ENCODE measurements at places on chromosomes 7 and 10.

GRCh38 chr10:132685101-132685891, 100.7 kb downstream of the NKX6-2 start:
- DNase-seq = no peak

DNA sequence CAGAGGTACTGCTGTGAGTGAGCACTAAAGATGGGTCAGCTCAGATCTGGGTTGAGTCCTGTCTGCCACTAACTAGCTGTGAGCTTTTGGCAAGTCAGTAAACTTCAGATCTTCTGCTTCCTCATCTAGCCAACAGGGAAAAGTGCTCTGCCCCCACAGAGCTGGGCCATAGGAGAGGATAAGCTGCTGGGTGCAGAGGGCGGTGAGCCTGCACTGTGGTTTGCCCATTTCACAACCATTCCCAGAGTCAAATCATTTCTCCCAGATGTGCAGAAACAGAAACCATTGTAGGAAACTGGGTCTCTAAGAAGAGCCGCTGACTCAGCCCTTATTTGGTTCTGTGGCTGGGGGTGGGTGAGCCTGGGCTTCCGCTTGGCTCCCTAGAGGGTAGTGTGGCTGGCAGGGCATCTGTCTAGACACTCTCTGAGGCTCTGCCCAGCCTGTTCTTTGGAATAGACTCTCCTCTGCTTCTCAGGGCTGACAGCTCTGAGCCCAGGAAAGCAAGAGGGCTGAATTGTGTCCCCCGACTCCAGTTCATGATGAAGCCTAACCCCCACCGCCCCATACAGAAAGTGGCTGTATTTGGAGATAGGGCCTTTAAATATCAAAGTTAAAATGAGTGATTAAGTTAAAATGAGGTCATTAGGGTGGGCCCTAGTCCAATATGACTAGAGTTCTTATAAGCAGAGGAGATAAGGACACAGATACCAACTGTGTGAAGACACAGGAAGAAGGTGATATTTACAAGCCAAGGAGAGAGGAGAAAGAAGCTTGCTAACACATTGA, 29.5 kb upstream of the ARHGAP22 start:
- peak; percentile 89 for DNase-seq

- no peak for DNase-seq
These were observed 28.9 kb upstream of the DDC start for GRCh38 chr7:50594136-50594535.

- no peak for DNase-seq
These were observed 33.1 kb downstream of the ASB13 start for GRCh38 chr10:5633166-5633749.

GRCh38 chr7:2521952-2522591, 2.5 kb downstream of the LFNG start:
- no peak for DNase-seq

DNA sequence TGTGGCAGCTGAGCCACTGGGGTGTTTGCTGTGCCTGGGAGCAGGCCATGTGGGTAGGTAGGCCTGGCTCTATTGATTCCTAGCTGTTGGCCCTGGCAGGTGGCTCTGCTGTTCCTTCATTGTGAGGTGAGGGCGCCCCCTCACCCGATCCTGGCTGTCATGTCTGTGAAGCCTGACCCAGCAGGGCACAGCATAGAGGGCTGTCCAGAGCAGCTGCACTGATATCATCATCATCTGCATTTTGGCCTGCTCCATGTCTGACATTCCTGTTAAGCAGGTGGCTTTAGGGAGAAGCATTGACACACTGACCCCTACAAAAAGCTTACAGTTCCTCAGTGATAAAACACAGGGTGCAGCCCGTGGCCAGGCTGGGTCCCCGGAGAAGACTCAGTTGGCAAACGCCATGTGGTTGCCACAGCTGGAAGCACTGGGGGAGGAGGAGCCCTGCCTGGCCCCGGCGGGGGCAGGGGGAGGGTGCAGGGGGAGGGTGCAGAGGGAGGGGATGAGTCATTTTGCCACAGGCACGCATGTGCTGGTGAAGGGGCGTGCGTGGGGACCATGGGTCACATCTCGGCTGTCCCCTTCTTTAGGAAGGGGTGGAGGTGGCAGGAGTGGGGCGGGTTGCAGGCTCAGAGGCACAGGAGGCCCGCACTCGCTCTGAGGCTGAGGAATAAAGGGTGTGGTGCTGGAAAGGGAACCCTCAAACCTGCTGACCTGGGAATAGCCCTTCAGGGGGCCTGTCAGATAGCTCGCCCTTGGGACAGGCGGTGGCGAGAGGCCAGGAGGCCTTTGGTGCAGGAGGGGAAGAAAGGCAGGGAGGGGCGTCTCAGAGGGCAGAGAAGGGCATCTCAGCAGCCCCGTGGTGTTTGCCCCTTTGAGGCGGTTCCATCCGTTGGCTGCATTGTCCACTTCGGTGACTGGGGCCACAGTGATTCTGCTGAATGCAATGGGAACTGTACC, 31.6 kb downstream of the IKZF1 start:
- no peak for DNase-seq

DNA sequence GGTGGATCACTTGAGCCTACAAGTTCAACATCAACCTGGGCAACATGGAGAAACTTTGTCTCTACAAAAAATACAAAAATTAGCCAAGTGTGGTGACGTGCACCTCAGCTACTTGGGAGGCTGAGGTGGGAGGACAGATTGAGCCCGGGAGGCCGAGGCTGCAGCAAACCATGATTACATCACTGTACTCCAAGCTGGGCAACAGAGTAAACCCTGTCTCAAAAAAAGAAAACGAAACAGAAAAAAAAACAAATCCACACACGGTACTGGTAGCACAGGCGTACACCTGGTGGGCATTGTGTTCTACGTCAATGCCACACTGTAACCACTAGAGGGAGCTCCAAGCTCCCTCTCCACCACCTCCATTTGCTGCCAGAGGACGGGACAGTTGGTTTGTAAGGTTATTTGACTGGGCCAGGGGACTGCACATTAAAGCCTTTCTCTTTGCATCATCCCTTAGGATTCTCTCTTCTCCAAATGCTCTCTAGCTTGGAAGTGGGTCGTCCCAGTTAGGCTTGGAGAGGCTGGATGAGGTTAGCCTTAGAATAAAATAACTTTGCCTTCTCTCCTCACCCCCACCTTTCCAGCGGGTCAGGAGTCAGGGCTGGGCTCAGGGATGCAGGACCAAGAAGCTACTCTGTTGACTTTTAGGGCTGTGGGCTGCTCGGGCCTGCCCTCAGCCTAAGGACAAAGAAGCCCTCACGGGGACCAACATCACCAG, 130.8 kb downstream of the SORBS1 start:
- DNase-seq = no peak

GRCh38 chr7:4245866-4246470, 436.1 kb upstream of the FOXK1 start:
- DNase-seq = no peak

GRCh38 chr10:94193466-94193924, 169.2 kb downstream of the NOC3L start:
- no peak for DNase-seq

DNA sequence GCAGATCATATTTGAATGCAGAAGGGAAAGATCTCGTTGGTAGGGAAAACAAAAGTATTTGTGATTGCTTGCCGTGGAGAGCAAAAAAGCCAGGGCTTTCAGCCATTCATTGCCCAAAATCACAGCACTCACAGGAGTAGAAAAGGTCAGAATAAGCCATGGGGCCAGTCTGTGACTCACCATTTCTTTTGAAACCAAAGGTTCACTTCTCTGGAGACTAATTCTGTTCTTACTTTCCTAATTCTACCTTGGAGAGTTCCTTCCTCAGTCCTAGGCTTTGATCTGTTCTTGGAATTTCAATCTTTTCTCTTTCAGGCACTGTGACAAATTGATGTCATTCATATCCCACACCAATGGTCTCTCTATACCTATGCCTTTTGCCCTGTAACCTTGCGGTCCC, 54.1 kb upstream of the FAM180A start:
- no peak for DNase-seq

DNA sequence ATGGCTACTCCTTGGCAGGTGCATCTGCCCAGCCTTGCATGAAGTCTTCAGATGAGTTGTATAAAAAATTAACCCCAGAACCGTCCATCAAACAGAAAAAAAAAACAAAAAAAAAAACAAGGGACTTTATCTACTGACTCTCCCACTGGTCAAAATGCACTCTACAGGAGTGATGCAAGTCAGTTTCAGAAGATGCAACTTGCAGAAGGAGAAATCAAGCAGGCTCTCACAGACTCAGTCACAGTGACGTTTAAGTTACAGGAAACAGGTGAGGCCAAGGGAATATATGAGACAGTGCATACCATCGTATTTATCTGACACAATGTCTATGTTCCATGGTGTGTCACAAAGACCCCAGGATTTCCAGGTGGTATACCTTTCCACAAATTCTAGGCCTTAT, 17.5 kb upstream of the PRPS1L1 start:
- DNase-seq = no peak

DNA sequence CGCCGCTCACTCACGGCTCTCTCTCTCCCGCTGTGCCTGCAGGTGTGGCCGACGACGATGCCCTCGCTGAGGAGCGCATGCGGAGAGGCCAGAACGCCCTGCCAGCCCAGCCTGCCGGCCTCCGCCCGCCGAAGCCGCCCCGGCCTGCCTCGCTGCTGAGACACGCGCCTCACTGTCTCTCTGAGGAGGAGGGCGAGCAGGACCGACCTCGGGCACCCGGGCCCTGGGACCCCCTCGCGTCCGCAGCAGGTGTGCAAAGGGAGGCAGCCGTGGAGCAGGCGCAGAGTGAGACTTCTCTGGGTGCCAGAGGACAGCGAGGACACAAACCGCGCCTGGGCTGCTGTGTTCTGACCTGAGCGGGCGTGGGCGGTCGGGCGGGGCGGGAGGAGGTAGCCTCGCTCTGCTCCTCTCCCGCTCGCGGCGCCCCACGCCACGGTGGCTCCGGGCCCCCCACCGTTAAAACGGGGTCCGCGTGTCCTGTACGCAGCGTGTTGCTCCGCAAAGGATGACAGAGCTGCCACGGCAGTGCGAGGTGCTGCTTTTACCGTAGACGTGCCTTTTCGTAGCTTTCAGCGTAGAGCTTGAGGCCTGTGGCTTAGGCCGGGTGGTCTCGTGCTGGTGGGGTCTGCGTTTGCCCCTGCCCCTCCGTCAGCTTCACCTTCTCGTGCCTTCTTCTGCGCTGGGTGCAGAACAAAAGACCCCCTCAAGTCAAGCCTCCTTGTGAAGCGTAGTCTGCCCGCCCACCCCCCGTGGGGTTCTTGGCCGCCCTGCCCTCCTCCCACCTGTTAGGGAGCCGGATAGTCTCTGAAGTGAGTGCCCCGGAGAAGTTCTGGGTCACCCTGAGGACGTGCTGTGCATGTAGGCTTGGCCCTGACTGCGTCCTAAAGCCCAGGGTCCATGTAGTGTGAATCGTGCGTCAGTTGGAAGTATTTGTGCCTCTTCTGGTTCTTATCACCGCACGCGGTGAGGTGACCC, 73.2 kb downstream of the DNAJB6 start:
- no peak for DNase-seq

DNA sequence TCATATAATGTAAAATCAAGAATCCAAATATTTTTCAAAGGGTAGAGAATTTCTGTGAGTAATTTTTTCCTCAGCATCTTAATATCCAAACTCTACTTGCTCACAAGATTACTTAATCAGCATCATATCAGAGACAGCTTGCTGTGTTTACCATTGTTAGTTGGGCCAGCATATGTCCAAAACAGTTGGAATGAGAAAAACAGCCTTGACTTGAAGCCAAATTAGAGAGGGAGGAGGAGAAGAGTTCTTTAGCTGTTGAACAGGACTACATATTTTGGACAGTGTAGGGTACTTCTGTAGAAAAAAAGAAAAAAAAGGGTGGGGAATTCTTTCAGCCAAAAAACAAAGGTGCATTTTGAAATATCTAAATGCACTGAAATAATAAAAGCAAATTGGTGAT, 69.8 kb downstream of the HDAC9 start:
- DNase-seq = no peak

GRCh38 chr7:143381427-143382125, 431 bp downstream of the ZYX start:
- DNase-seq = peak; percentile 38

DNA sequence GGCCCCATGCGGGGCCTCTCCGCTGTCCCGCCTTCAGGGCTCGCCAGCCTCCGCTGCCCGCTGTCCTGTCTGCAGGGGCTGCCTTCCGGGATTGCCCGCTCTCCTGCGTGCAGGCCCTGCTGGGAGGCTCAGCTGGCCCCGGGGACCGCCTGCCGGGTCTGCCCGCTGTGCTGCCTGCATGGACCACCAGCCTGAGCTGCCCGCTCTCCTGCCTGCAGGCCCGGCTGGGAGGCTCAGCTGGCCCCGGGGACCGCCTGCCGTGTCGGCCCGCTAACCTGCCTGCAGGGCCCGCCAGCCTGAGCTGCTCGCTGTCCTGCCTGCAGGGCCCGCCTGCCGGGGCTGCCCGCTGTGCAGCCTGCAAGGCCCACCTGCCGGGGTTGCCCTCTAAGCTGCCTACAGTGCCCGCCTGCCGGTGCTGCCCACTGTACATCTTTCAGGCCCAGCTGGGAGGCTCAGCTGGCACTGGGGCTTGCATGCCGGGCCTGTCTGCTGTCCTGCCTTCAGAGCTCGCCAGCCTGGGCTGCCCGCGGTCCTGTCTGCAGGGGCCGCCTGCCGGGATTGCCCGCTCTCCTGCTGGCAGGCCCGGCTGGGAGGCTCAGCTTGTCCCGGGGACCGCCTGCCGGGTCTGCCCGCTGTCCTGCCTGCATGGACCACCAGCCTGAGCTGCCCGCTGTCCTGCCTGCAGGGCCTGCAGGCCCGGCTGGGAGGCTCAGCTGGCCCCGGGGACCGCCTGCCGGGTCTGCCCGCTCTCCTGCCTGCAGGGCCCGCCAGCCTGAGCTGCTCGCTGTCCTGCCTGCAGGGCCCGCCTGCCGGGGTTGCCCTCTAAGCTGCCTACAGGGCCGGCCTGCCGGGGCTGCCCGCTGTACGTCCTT, 165.1 kb downstream of the GLRX3 start:
- peak; percentile 16 for DNase-seq

Measured in AG09309 (cell line).